ENCODE measurements at places on chromosomes 5 and 9.

DNA sequence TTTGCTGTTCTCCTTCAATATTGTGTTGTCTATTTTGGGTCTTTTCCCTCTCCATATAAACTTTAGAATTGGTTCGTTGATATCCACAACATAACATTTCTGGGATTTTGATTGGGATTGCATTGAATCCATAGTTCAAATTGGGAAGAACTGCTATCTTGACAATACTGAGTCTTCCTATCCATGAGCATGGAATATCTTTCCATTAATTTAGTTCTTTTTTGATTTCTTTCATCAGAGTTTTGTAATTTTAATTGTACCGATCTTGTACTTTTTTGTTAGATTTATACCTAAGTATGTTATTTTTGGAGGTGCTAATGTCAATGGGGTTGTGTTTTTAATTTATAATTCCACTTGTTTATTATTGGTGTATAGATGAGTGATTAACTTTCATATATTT is 135.1 kb downstream of the NR3C1 start:
- no peak for DNase-seq

DNA sequence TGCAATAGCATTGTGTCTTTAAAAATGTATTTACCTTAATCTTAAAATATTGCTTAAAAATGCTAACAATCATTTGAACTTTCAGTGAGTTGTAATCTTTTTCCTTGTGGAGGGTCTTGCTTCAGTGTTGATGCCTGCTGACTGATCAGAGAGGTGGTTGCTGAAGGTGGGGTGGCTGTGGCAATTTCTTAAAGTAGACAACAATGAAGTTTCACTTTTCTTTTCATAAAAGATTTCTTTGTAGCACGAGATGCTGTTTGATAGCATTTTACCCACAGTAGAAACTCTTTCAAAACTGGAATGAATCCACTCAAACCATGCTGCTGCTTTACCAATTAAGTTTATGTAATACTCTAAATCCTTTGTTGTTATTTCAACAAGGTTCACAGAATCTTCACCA is 50.8 kb downstream of the NR3C1 start:
- no peak for DNase-seq

- no peak for DNase-seq
Measured at GRCh38 chr5:67214707-67215447, 18.3 kb upstream of the CD180 start.

- no peak for DNase-seq
Measured at GRCh38 chr5:35815089-35815936, 41.4 kb upstream of the IL7R start.

DNA sequence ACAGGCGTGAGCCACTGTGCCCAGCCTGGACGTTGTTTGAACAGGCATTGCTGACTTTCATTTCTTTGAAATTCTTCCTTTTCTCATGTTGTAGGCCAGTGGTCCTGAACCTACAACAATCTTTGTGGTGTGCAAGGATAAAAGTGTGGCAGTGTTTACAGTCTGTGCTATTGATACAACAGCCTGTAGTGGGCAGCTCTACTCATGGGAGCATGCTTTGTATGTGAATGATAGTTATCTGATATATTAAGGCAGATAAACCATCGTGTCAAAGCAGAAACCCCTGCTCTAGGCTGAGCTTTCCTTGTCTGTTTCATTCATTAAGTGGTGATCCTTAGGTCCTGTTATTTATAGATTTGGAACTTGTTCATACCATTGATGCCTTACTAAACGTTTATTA is 42.6 kb downstream of the CSNK1G3 start:
- no peak for DNase-seq

GRCh38 chr9:37386988-37387387 is 35.5 kb upstream of the GRHPR start:
- no peak for DNase-seq

DNA sequence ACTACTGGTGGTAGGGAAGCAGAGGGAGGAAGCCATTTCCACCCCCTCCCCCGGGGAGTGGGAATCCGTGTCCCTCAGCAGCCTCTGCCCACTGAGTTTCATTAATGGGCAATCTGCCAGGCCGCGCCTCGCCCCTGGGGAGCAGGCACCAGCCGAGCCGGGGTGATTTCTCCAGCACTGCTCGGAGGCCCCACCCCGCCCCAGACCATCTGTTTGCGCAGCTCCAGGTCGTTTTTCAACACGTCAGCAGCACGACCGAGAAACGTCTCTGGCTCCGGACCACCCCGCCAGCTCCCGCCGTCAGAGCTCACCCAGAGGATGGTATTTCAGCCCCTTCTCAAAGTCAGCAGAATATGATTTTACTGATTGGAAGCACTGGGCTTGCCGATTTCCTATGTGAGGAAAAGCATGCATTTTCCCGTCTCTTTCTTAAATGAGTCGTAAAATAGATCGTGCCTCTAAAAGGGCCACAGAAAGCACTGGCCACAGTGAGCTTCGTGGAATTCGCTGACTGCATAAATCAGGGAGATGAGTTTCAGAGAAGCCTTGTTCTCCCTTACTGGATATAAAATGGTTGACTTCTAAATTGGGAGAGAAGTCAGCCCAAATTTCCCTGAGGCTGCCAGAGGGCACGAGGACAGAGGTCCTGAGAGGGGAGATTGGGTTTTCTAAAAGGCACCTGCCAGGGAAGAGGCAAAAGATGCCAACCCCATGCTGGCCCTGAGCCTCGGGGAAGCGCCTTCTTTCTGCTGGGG is 47.0 kb downstream of the OLFM1 start:
- DNase-seq = no peak

- DNase-seq = no peak
Measured at GRCh38 chr5:131381021-131381420, 117.2 kb downstream of the CDC42SE2 start.

GRCh38 chr9:17739736-17740135 is 160.9 kb downstream of the SH3GL2 start:
- no peak for DNase-seq

GRCh38 chr5:178535299-178536175 is 54.7 kb downstream of the COL23A1 start:
- DNase-seq = peak; percentile 86

DNA sequence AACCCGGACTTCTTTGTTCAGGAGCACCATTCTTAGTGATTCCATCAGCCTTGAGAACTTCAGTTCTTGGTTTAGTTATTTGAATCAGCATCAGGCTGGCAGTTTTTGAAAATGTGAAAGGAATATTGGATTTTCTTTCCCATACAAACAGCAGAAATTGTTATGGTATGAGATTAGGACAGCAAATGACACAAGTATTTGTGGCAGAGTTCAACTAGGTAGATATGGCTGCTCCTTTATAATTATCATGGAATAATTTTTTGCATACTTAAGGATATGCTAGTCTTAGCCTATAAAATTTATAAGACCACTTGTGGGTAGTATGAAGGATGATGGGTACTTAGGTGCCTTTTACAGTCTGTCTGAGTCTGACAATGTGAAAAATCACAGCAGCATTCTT is 25.5 kb downstream of the ERAP2 start:
- DNase-seq = no peak

GRCh38 chr5:96522635-96523355 is 89.7 kb upstream of the PCSK1 start:
- no peak for DNase-seq
